Kidney epithelial cell (primary cell): ENCODE measurements at places on chromosomes 11 and 22. TPM values are rescaled to one million over a fixed set of nuclear protein-coding genes. Genes with fewer than 3 reads are reported as not detected.

The SERPING1 gene
- total RNA-seq = 18.2 and 21.6 TPM in 2 replicates

The IL10RA gene
- 0.25 and 0.55 TPM in 2 replicates for total RNA-seq

The GDPD4 gene
- 0.08 TPM in 1 of 2 replicates, not detected in the other for total RNA-seq

The ADAMTS8 gene
- total RNA-seq = not detected in 2 replicates

The OR52I2 gene
- total RNA-seq = not detected in 2 replicates

The CSRP3 gene
- total RNA-seq = not detected in 2 replicates

The IGLL1 gene
- not detected in 2 replicates for total RNA-seq

The MPEG1 gene
- total RNA-seq = 0.27 TPM in 1 of 2 replicates, not detected in the other

The POLD3 gene
- 10.1 and 11.9 TPM in 2 replicates for total RNA-seq

The SYCE3 gene
- total RNA-seq = 0.71 TPM in 1 of 2 replicates, not detected in the other

The RAG2 gene
- total RNA-seq = not detected in 2 replicates

The PRG3 gene
- not detected in 2 replicates for total RNA-seq

The DEPDC5 gene
- total RNA-seq = 10.3 and 13.6 TPM in 2 replicates

The GRK3 gene
- 5.8 and 7.6 TPM in 2 replicates for total RNA-seq

The TYR gene
- total RNA-seq = not detected in 2 replicates

The ARL2 gene
- 164 and 170 TPM in 2 replicates for total RNA-seq

The OR51B4 gene
- total RNA-seq = not detected in 2 replicates

The LRRC10B gene
- 0.25 TPM in 1 of 2 replicates, not detected in the other for total RNA-seq

The HINFP gene
- total RNA-seq = 25.0 and 28.8 TPM in 2 replicates

The ACER3 gene
- 20.8 and 27.6 TPM in 2 replicates for total RNA-seq

The KDM4E gene
- total RNA-seq = not detected in 2 replicates

The FGF4 gene
- total RNA-seq = not detected in 2 replicates
